ENCODE measurements at places on chromosomes 6 and 20.

DNA sequence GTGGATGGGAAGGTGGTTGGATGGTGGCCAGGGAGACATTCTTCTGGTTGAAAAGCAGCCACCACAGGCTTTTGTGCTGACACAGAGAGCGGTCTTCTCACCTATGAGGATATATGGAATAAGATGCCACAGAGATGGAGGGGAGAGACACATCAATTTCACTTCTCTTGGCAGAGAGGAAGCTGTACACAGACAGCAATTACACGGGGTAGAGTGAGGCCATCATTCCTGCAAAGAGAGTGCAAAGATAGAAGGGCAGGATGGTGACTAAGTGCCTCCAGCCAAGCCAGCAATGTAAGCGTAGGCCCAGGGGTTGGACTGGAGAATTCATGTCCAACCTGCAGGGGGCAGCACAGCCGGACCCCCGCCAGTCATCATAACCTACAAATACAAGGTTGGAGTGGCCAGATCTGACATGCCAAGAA is 56.4 kb downstream of the NRN1 start:
- peak; percentile 34 for DNase-seq

DNA sequence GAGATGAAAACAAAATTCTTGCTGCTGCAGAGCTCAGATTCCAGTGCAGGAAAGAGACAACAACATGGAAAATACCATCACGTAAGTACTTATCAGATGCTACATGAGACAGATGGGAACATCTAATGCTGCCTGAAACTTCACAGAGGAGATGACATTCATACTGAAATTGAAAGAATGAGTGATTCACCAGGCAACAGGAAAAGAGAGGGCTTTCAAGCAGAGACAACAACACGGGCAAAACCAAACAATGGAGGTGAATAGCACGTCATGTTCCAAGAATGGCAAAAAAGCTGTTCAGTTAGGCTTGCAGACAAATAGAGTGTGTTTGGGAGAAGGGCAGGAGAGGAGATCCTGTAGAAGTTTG is 39.3 kb downstream of the GTF2H5 start:
- DNase-seq: peak; percentile 86

GRCh38 chr6:111176038-111176759 is 88.9 kb downstream of the SLC16A10 start:
- no peak for DNase-seq

- DNase-seq: no peak
These were observed 550.5 kb downstream of the MMUT start for GRCh38 chr6:48912503-48912902.

GRCh38 chr6:51314965-51315364 is 496.3 kb downstream of the TFAP2B start:
- DNase-seq: no peak

- no peak for DNase-seq
These were observed 1.9 kb downstream of the CST9L start for GRCh38 chr20:23566199-23566932.

DNA sequence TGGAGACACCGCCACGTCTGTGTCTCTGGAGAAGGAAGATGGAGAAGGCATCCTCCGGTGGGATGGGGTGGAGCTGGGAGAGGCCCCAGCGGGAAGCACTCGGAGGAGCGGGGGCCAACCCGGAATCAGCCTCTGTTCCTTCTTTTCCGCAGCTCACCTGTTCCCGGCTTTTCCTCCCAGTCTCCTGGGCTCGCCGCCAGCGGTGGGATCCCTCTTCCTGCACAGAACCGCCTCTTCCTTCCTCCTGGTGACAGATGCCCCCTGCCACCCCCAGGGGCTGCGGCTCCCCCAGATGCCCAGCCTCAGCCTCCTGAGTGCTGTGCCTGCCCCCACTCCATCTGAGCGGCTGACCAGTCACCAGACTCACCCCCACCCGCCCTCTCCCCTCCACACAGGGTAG is 23.3 kb downstream of the RAMACL start:
- no peak for DNase-seq

DNA sequence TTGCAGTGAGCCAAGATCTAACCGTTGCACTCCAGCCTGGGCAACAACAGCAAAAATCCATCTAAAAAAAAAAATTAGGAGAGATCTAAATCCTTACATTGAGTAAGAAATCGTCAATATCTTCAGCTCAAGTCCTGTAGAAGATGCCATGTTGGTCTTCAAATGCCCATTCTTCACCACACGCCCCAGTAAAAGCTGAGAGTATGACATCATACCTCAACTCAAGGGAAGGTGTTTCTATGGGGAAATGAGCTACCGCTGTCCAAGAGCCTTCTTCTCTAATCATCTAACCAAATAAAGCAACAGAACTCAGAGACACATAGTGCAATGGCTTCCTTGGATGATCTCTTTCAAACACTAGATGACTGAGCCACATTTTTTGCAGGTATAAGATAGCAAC is 2.5 kb upstream of the ZC3H12D start:
- DNase-seq: no peak

DNA sequence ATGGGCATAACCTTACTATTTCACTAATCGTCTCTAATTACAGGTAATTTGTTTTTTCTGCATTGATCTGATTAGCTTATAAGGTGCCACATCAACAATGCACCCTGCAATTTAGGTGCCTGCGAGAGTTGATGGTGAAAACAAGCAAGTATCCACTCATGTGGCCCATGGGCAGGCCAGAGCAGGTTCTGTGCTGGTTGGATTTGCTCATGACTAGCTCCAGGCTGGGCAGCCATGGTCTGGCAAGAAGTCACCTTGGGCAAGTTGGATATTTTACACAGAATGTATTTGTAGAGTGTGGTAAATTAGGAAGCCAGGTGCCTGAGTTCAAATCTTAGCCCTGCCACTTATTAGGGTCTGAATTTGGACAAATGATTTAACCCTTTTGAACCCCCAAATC is 25.3 kb downstream of the RAB44 start:
- no peak for DNase-seq

DNA sequence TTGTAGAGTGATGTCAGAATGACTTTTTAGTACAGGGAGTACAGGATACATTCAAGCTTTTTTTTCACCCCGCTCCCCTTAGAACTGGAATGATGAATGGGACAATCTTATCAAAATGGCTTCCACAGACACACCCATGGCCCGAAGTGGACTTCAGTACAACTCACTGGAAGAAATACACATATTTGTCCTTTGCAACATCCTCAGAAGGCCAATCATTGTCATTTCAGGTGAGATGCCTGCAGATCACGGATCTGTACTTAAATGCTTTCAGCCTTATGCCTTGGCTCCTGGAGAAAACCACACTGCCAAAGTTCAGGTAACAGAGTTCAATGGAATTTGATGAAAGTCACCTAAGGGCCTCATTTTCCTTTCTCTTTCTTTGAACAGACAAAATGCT is 8.5 kb downstream of the TNFAIP3 start:
- DNase-seq: no peak

DNA sequence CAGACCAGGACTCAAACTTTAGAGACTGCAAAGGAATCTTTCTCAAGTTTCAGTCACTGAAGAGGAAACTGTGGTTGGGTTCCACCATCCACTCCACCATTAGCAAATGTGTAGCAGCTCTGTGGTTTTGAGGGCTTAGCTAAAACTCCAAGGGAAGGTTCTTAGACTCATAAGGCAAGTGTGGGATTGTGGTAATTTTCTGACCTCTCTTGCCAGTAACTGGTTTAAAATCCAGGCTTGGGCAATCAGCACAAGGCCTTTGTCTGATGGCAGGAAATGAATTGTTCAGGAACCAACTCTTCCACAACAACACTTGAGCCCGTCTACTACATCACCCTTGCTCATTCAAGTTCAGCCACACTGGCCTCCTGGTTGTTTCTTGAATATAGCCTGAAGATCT is 68.6 kb upstream of the FBXL4 start:
- DNase-seq: no peak

DNA sequence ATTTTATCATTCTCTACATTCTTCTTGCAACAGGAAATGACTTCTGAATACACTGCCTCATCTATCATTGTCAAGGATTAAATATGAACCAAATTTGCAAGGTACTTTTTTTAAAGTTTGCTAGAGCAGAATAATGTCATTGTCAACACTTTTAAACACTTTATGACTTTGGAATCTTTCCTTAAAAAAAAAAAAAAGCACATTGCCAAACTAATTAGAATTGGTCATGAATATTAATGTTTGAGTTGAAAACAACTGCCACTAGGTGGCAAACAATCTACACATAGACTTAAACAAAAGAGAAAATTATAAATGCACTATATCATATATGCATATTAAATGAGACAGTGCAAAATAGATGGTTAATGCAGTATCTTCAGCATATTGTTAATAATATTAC is 32.5 kb upstream of the TMEM244 start:
- peak; percentile 28 for DNase-seq

DNA sequence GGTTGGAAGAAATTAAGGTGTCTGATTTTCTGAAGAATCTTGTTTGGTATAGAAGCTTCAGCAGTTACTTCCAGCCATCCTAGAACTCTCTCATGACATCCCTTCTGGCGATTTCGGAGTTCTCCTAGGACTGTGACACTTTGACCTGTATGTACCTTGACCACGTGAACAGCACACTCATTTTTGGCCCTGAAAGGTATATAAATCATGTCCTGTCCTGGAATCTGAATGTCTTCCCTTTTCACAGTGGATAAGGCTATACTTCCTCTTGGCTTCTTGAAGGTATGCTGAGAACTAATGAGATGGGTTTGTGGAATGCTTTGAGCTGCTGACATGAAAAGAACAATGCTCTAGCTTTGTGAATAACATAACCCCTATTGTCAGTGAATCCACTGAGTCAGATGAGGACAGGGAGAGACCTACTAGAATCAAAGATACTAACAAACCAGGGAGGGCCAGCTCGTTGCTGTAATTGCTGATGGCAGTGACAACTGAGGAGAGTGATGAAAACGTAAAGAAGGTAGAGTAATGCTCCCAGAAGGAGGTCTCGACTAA is 6.0 kb upstream of the ZDHHC14 start:
- DNase-seq: no peak

DNA sequence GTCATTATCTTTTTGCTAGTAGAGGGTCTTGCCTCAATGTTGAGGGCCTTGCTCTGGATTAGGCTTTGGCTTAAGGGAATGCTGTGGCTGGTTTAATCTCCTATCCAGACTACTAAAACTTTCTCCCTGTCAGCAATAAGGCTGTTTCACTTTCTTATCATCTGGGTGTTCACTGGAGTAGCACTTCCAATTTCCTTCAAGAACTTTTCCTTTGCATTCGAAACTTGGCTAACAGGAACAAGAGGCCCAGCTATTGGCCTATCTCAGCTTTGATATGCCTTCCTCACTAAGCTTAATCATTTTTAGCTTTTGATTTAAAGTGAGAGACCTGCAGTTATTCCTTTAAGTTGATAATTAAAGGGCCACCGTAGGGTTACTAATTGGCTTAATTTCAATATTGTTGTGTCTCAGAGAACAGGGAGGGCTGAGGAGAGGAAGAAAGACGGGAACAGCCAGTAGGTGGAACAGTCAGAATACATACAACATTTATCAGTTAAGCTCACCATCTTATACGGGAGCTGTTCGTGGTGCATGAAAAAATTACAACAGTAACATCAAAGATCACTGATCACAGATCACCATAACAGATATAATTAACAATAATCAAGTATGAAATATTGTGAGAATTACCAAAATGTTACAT is 186.7 kb downstream of the PTPRK start:
- no peak for DNase-seq

DNA sequence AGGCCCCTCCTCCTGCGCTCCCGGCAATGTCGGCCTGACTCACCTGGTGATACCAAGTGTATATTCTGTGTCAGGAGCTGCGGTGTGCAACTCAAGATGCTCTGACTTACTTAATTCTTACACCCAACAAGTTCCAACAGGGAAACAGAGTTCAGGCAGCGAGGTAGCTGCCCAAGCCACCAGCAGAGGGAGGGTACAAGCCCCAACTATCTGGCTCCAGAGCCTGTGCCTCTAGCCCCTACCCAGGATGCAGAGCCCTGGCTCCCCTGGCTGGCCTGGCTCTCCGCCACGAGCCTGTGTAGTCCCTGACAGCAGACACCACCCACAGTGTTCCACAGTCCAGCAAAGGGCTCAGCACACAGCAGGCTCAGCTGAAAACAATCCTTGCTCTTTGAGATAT is 34.9 kb downstream of the C20orf203 start:
- DNase-seq: no peak

DNA sequence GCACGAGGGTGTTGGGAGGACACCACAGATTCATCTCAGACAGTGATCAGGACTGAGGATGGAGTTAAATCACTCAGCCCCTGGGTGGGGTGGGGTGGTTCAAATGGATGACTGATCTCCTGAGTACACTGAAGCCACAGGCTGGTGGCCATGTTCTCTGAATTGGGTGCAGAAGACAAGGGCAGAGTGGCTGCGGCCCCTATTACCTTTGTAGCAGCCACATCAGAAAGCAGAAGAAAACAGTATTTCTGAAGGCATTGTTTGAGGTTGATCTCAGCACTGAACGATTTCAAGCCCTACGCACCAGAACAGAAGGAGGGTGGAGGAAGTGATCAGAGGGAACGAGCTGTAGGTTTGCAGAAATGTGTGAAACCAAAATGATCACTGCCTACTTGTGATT is 71.6 kb downstream of the SH3BGRL2 start:
- no peak for DNase-seq

DNA sequence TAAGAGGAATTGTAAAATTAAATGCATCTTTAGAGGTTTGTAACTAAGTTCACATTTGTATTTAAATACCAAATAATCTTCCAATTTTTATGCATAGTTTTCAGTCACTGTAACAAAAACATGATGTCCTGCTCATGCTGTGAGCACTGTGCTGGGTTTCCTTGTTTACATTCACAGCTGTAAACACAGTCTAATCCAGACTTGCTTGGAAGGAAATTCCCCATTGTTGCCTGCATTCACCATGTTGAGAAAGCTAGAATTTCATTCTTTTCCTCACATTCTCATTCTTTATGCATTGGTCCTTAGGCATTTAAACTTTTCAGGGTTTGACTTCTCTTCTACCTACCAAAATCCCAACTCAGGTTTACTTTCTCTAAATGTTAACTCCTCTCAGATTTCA is 242.0 kb upstream of the TBX18 start:
- DNase-seq: no peak

Data from GM20000 (cell line).